NCI-H2227 treated with DMSO at 0.1 percent for 48 hours (cell line): ENCODE measurements at places on chromosomes 7 and 10.

DNA sequence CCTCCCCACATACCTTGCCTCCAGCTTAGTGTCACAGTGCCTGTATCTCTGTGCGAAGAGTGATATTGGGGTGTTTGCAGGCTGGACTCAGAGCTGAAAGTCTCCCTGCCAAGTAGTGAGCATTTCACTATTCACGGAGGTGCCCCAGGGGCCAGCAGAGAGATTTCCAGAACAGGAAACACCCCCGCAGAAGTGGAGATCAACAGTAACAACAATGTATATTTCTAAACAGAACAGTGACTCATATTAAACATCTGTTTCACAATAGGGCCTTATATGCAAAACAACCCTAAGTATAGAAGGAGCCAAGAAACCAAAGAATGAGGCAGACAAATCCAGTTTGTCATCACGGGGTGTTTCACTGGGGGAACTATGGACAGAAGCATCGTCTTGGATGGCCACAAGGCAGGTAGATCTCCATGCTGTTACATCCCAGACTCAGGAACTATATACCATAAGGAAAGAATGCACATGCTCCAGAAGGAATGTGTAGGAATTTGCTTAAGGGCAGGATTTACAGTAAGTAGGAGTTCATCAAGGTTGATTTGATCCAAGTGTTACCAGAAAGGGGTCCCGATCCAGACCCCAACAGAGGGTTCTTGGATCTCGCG is 29.3 kb upstream of the CCL24 start:
- DNase-seq = no peak

DNA sequence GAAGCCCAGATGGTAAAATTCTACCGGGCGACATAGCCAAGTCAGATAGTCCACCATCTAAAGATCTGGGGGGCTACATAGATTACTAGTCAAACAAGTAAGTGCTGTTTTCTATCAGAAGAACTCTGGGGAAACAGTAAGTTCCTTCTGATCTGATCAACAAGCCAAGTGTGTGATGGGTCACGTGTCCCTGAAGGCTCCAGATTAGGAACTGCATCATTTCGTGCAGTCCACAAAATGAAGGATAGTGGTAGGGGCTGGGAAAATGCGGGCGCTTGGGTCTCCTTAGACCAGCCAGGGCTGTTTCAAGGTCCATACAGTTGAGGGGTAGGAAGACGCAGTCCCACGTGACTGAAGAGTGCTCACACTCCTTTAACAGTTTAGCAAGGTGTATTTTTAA is 1.8 kb upstream of the CHN2 start:
- DNase-seq = no peak

- DNase-seq = no peak
Measured at GRCh38 chr10:78542521-78542920, 508.9 kb downstream of the RPS24 start.

GRCh38 chr7:27125986-27126394 is 4.6 kb downstream of the HOXA4 start:
- no peak for DNase-seq

DNA sequence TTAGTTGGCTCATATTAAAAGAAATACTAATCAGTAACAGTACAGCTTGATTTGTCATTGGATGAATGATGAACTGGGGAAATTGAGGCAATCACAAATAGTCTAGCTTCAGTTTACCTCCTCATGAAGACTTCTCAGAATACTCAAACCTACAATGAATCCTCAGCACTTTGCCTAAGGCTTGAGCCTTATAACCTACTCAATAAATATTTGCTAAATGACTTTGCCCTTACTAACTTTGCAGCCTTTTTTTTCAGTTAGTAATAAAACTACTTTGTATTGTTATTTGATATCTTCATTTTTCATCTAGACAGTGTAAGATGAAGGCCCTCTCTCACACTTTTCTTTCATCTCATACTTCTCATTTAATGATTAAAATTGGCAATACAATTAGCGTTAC is 1162.5 kb upstream of the C7orf33 start:
- DNase-seq = no peak

DNA sequence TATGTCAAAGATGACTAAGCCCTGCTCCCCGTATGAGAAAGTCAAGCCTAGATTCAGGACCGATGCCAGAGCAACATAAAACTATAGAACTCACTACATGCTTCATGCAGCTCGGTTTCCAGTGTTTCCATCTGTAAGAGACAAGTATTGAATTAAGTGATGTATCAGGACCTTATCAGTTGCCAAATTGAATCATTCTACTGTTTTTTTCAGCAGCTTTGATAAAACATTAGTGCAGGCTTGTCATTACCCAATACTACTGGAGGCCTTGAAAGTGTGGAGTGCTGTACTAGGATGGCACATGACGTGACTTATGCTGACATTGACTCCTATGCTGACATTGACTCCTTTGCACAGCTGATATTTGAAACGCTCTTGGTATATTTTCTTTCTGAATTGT is 10.8 kb upstream of the NRP1 start:
- DNase-seq = no peak

DNA sequence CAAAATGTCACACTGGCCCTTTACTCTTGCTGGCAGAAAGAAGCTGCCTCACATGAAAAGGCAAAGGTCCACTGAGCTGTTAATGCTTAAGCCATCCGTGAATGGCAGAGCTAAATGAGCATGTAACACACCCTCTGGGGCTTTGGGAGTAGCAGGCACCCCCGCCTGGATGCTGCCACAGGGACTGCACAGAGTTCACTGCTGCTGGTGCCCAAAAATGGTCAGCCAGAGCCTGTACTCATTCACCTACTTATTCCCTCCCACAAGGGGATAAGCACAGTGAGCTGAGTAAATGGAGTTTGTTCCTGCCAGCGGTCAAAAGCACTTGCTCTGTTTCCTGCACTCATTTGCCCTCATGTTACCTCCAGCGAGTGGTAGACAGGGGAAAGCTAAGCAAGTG is 374.0 kb upstream of the STEAP1 start:
- no peak for DNase-seq

DNA sequence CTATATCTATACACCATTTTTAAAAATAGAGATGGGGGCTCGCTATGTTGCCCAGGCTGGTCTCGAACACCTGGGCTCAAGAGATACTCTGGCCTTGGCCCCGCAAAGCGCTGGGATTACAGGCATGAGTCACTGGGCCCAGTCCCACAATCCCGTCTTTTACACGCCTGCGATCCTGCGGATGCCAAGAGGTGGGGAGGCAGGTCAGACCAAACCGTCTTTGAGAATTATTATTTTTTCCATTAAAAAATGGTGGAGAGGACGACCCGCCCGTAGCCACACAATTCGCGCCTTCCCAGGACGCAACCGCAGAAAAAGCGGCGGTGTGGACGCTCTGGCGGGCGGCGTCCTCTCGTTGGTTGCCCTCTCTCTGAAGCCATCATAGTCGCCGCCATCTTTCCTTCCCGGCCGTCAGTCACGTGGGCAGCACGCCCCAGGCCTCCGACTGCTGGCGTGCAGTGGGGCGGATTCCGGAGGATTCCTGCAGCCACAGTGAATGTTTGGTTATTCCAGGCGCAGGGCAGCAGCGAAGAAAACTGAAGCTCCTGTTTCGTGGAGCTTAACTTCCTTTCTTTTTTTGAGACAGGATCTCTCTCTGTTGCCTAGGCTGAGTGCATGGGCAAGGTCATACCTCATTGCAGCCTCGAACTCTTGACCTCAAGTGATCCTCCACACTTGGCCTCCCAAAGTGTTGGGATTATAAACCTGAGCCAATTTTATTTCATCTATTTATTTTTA is 9.9 kb upstream of the EPHB4 start:
- DNase-seq = peak; percentile 96

GRCh38 chr7:5425507-5426225 is 2.0 kb upstream of the TNRC18 start:
- DNase-seq = peak; percentile 79

GRCh38 chr7:51278797-51279196 is 37.8 kb downstream of the COBL start:
- no peak for DNase-seq

DNA sequence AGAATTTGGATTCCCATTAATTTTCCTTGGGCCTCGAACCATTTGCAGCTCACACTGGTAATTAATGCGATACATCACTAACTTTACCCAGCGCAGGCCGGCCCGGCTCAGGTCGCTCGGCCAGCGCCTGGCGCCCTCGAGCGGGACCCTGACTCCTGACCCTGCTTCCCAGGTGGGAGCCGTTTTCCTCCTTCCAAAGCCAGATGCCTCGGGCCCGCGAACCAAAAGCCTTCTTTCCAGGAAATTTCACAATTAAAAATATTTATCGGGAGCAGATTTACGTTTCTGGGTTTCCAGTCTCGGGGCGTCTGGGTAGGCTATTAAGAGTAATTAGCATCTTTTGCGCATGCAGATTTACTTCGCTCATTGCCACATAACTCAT is 12.2 kb downstream of the LBX1 start:
- no peak for DNase-seq

GRCh38 chr7:95404316-95404865 is 8.2 kb upstream of the PON3 start:
- DNase-seq = no peak

DNA sequence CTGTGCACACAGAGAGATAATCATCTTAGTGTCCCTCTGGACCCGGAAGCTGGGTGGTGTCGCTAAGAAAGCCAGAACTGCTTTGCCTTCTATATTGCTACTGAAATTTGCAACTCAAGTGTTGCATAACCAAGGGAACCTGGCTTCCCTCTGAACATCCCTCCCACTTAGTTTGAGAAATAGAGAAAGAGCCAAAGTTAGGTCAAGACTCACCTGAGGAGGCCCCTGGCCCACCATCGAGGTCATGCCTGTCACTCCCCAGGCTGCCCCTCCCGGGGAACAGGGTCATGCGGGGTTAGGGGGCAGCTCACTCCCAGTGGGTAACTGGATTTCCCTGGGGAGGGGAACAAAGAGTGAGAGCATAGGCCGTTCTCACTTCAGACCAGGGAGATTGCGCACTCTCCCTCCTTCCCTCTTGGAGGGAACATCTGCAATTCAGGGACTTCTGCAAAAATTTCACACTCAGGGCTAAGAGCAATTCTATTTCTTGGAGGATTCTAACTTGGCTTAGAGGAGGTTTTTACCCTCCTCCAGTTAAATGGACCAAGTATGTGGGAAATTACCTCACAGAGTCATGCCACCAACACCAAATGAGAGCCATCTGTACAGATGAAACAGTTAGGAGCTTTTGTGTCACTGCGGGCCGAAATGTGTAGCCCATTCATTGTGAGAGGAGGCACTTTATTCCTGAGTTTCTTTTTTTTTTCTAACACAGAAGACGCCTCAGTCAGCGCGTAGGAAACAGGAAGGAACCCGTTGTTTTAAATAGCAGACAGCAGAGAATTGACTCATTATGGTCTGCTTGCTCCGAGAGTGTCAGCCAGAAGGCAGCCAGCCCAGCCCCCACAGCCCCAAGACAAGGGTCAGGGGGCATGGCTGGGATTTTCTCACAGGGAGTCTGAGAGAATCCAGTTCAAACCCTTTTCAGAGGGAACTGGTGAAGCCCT is 221.3 kb downstream of the ARHGAP12 start:
- peak; percentile 35 for DNase-seq

DNA sequence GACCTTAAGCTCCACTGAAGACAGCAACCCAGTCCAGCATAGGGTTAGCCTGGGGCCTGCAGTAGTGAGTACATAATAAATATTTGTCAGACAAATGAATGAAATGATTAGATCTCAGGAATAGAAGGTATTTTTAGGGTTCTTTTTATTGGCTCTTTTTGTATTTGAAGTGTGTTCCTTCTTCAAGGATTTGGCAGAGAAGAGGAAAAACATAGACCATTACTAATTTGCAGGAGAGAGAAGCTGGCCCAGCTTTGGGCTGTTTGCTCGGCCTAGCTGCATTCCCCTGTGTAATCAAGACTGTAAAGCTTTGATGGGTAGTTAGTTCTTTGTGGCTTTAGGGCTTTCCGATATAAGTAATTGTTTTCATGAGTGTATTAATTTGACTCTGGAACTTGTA is 64.2 kb downstream of the CNNM2 start:
- no peak for DNase-seq

DNA sequence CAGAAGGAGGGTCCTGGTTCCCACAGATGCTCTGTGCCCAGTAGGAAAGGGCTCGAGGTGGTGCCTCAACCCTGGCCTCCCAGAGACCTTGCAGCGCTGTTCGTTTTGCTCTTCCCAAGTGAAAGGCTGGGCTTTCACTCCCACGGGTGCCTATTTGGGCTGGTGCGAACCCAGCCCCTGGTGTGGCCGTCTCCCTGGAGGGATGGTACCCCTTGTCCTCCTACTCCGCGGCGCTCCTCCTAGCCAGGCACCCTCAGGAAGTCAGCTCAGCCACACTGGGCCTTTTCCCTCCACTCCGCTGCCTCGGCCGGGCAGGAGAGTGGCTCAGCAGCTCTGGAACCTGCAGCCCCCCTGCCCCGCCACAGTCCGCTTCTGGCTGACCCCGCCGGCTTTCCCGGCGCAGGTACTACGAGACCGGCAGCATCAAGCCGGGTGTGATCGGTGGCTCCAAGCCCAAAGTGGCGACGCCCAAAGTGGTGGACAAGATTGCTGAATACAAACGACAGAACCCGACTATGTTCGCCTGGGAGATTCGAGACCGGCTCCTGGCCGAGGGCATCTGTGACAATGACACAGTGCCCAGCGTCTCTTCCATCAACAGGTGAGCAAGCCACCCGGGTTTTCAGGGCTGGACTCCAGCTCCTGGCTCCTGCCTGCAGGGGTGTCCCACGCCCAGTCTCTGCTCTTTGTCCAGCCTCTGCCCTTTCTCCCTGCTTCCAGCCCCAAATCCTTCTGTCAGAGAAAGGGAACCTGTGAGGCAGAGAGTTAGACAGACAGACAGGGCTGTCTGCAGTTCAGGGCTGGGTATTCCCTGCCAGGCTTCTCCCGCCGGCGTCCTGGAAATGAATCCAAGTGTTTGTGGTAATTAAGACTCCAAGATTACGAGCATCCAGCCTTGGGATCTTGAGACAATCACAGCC is 5.2 kb downstream of the PAX2 start:
- DNase-seq = no peak

DNA sequence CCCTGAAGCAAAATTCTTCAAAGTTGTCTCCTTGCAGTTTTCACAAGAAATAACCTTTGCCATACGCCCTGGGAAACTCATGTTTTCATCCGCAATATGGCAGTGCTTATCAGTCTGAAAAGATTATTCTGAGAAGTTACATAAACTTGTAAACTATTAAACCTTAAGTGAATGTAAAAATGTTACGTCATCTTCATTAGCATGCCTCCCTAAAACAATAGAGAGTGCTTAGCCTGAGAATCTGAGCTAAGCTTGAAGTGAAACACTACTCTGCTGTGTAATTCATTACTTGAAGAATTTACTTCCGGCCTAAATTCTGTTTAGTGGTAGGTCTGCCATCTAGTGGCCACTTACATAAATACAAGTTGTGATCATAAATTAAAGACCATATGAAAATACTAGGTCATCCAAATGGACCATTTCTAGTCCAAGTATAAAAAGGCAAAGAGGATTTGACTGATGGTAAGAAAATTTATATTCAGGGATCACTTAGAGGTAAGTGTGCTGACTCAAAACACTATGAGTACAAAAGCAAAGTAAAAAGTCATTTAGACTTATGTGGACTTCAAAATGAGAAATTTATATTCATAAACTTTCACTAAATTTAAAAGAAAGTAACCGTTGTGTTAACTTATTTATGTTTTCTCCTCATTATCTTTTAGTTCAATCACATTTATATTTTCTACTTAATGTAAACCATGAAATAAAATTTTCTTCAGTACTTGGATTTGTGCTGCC is 745.1 kb upstream of the LRRTM3 start:
- DNase-seq = no peak

DNA sequence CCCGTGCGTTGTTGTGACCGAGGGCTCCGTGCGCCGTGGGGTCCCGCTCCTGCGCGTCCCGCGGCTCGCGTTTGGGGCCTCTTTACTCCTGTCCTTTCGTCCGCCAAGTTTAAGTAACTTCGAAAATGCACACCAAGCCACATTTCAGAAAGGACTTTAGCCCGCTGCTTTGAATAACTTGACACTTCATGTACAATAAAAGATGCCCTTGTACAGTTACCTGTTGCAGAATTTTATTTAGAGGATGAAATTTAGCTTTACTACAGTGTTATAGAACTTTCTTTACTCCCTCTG is 459 bp downstream of the SUGCT start:
- no peak for DNase-seq
